B cell (primary cell): ENCODE measurements at places on chromosomes 2 and 18. TPM values are rescaled to one million over a fixed set of nuclear protein-coding genes. Genes with fewer than 3 reads are reported as not detected.

DNA sequence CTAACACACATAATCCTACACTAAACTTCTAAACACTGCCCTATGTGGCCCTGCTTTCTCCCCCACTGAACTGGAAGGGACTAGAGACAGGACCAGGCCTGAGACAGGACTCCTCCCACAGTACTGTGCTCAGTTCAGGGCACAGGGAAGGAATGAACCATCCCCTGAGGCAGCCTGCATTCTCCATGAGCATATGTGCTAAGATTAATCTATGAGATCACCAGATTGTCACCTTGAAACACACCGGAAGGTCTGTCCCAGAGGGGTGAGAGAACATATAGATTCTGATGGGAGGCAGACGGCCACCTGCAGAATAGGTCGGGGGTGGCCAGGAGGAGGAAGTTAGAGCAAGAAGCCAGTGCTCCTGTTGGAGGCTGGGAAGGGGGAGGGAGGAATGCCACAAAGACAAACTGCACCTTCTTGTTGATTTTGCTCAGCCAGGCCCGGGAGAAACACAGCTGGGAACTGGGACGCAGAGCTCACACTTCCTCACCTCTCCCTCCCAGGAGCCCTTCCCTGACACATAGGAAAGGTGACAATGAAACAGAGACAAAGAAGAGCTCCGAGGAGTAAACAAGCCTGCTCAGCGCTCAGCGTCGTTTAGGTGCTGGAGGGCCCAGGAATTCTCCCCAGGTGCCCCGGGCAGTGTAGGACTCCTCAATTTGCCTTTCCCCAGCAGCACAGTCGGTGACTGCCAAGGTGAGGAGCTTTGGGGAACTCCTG lies 52.1 kb downstream of the ZBTB7C start:
- H3K4me1 ChIP-seq, result no peaks in the 10 kb centered on the region
- H3K4me3 ChIP-seq, result no peak overlapping the region
- H3K36me3 ChIP-seq, result no peaks in the 10 kb centered on the region
- H3K27ac ChIP-seq, result no peak overlapping the region

DNA sequence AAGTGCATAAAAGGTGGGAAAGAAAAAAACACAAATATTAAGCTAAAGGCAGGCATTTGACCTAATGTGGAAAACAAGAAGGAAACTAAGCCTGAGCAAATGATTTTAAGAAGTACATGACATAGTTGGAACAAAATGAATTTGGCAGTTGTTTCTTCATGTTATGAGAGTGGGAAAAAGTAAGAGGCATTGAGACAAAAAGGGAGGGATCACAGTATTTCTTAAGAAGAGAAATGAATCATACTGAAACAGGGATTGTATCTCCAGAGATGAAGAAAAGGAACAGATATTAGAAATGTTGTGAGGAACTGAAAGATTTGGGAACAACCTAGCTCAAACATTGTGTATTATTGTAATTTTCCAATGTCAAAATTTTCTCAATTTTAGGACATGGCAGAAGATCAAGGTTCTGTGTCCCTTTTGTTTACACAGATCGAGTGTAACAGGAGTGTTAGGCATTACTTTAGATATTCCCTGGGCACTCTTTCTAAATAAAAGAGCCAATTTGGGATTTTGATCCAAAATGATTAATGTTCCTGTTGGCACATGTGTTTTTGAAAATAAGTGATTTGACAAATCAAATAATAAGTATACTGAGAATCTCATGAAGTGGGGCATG lies 98.6 kb downstream of the CALCRL start:
- H3K27ac ChIP-seq, result no peak overlapping the region
- H3K4me1 ChIP-seq, result no peaks in the 10 kb centered on the region
- H3K27me3 ChIP-seq, result no peaks in the 10 kb centered on the region
- no peak for DNase-seq
- peaks cover 1% of the 10 kb centered on the region for H3K36me3 ChIP-seq

Gene SP5
- total RNA-seq, result not detected in 2 replicates

- peak overlapping the region; percentile 50 for H3K4me3 ChIP-seq
- H3K27ac ChIP-seq, result peak overlapping the region; percentile 91
- no peaks in the 10 kb centered on the region for H3K27me3 ChIP-seq
- peak; percentile 39 for DNase-seq
Observed at GRCh38 chr2:213150315-213151097, 906 bp downstream of the IKZF2 start.

DNA sequence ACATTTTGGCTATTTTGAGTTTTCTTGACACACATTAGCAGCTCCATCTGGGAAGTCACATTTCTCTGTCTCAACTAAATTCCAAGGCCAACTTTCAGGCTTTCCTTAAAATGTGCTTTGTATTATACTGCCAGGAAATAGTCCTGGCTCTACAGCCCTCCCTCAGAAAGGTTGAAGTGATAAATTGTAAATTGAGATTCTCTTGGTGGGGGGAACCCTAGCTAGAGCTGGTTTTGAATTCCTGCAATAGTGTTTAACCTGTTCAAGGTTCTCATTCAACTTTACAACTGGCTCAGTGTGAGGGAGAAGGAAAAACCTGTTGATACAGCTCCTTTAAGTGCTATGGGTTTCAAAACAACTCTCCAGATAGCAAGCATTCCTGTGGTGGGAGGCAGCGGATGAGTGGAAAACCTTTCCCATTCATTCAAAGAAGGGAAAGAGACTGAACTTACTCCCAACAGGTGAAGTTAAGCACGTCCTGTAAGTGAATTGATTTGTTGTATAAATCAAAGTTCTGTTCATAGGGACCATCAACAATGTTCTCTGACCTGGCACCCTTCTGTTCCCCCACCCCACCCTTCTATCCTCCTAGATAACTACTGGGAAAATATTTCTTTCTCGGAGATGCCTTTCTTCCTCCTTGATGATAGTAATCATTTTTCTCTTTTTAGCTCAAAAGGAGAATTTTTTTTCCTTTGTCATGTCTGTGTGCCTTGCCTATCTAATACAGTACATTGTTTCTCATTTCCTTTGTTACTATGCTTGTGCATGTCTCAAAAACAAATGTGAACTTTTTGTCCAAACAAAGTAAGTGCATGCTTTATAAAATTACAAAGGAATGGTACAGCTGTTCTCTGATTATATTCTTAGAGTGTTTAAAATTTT lies 44.2 kb upstream of the SLC39A10 start:
- no peak for DNase-seq
- peaks cover 6% of the 10 kb centered on the region for H3K4me1 ChIP-seq
- no peak overlapping the region for H3K27ac ChIP-seq
- no peaks in the 10 kb centered on the region for H3K36me3 ChIP-seq
- H3K4me3 ChIP-seq, result no peak overlapping the region

Gene CARF
- 27.5 and 28.4 TPM in 2 replicates for total RNA-seq

GRCh38 chr2:141464995-141465394 lies 665.8 kb downstream of the LRP1B start:
- H3K4me3 ChIP-seq, result no peak overlapping the region
- H3K36me3 ChIP-seq, result no peaks in the 10 kb centered on the region
- H3K4me1 ChIP-seq, result no peaks in the 10 kb centered on the region
- DNase-seq, result no peak
- H3K27me3 ChIP-seq, result no peaks in the 10 kb centered on the region
